ENCODE measurements at places on chromosomes 5 and 9. TPM values are rescaled to one million over a fixed set of nuclear protein-coding genes. Genes with fewer than 3 reads are reported as not detected.

Gene WDR38
- not detected for total RNA-seq

Gene PAEP
- not detected for total RNA-seq

Gene SLC30A5
- total RNA-seq: 66.1 TPM

Gene NUTM2G
- not detected for total RNA-seq

Gene LCN9
- total RNA-seq: not detected

Gene MSMP
- not detected for total RNA-seq

Gene PCDHGA5
- total RNA-seq: 0.73 TPM

Gene PITX1
- total RNA-seq: 1.8 TPM

Gene ANGPTL2
- 19.9 TPM for total RNA-seq

Gene NMRK1
- total RNA-seq: 9.6 TPM

Gene DMRT3
- total RNA-seq: not detected

Gene MLANA
- total RNA-seq: 0.20 TPM

Gene ANKRD34B
- total RNA-seq: not detected

Gene KIF24
- total RNA-seq: 3.3 TPM

Gene PCDHGA1
- 0.59 TPM for total RNA-seq

Gene SOHLH1
- total RNA-seq: not detected

Gene TMEM267
- 10.0 TPM for total RNA-seq

Gene HTR1A
- not detected for total RNA-seq

Gene MFAP3
- 48.9 TPM for total RNA-seq

Gene DMAC1
- total RNA-seq: 9.9 TPM

Gene ORM2
- total RNA-seq: not detected

Gene SMIM33
- total RNA-seq: not detected

Gene MED10
- total RNA-seq: 5.9 TPM

Gene POU5F2
- 1.5 TPM for total RNA-seq

Gene MCC
- total RNA-seq: 29.1 TPM

Gene RNF130
- 18.4 TPM for total RNA-seq

Gene PRDM12
- not detected for total RNA-seq

Gene ARHGEF39
- 1.5 TPM for total RNA-seq

Gene GMCL2
- total RNA-seq: not detected

Gene MAMDC2
- total RNA-seq: 1.8 TPM

Gene ITK
- not detected for total RNA-seq

Gene SLC6A7
- not detected for total RNA-seq

Gene ESM1
- 6.1 TPM for total RNA-seq

Gene PCDHA10
- under 0.01 TPM for total RNA-seq

Gene CDH9
- not detected for total RNA-seq

Gene OBP2B
- not detected for total RNA-seq

Gene CNTNAP3
- not detected for total RNA-seq

Gene TOR4A
- 16.0 TPM for total RNA-seq

Gene FAM81B
- not detected for total RNA-seq

Gene LVRN
- 0.39 TPM for total RNA-seq

Gene NEUROG1
- total RNA-seq: not detected

Gene SHC3
- 2.6 TPM for total RNA-seq

Gene SPATA31D4
- not detected for total RNA-seq

Gene ZNF300
- total RNA-seq: 6.3 TPM

Gene GARIN3
- not detected for total RNA-seq

Gene EIF4E1B
- total RNA-seq: not detected

Gene HMMR
- 60.4 TPM for total RNA-seq

Gene NMUR2
- not detected for total RNA-seq

Gene RAD1
- total RNA-seq: 23.9 TPM

Gene EPB41L4B
- total RNA-seq: under 0.01 TPM

Gene RORB
- total RNA-seq: 1.2 TPM

Gene C5orf58
- not detected for total RNA-seq

Gene IL9
- total RNA-seq: not detected

Gene TPM2
- 431 TPM for total RNA-seq

Gene ERCC6L2
- 80.5 TPM for total RNA-seq

Gene CSF1R
- total RNA-seq: not detected

Gene INSL6
- total RNA-seq: not detected

Gene GOLGA1
- 7.3 TPM for total RNA-seq

Gene AGTPBP1
- 20.5 TPM for total RNA-seq

Gene FLT4
- total RNA-seq: 0.20 TPM
